Substantia nigra (tissue), 51 donors: ENCODE measurements at places on chromosomes 1 and 21.

- no peak for DNase-seq
Observed at GRCh38 chr1:181661569-181661968, 178.3 kb downstream of the CACNA1E start.

DNA sequence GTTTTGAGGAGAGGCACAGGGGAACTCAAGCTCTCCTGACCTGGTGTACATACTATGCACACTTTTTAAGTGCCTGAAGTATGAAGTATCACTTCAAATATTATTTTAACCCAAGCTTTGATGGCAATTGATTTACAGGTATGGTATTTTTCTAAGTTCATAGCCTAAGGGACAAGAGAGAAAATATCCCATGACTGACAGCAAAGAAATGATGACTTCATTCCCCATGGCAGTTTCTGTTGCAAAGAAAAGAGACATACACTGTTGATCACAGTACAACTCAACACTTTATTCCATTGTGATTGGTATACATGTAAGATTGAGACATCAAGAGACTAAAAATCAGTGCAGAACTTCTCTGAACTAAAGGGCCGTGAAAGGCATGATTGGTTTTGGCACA, 41.8 kb upstream of the BCL10 start:
- no peak for DNase-seq

DNA sequence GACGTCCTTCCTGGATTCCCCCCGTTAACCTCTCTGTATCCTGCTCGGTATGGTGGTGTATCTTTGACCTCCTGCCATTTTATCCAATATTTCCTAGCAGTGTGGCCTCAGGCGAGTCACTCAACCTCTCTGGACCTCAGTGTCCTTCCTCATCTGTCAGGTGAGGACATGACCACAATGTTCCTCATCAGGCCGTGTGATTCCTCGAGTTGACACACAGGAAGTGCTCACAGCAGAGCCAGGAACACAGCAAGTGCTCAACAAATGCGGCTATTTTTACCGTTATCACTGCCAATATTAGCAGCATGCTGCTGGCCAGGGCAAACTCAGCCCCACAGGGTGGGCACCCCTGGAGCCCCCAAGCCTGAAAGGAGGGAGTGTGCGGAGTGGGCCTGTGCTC, 450.2 kb downstream of the KIF26B start:
- no peak for DNase-seq

DNA sequence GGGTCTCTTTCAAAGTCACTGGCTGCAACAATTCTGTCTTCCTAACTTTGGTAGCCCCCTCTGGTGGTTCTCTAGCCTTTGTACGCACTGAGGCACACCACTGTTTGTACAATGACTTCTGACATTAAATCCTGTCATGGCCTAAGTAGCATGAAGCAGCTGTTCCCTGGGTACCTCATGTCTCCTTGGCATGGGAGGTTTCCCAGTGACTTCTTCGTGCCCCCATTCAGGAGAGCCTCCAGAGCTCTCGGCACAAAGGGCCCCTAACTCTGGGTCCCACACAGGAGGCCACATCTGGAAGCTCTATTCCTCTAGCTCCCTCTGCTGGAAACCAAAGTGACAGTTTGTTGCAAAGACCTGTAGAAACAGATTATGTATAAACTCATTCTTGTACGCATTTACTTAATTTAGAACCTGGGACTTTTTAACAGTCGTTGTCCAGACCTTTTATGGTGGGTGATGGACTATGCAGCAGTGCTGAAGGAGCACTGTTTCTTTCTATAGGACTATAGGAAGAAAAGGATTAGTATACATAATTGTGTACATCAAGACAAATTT, 13.4 kb downstream of the SWT1 start:
- no peak for DNase-seq

- DNase-seq = no peak
Observed at GRCh38 chr1:42170779-42171621, 6.5 kb upstream of the GUCA2A start.

- no peak for DNase-seq
Observed at GRCh38 chr1:225694151-225694603, 41.3 kb upstream of the ENAH start.
